ENCODE measurements at places on chromosomes 5 and 9.

DNA sequence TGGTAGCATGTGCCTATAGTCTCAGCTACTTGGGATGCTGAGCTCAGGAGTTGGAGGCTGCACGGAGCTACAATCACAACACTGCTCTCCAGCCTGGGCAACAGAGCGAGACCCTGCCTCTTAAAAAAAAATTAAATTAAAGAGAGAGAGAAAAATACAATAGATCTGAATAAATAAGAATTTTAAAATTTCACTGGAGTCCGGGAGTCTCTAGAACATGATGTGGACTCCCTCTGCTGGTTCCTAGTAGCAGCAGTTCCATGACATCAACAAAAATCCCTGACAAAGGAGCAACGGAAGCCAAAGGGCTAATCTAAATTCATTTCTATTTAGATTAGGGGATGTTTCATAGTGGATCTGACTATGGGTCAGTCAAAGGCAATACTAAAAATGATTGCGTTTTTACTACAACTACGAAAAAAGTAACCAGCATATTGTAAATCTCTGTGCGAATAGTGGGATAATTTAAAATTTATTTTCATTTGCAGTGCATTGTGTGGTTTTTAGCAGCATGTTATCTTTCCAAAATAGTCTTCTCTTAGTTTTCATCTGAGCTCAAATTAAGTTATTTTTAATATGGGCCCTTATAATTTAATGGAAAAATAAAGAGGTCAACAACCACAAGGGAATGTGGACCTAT is 6.7 kb downstream of the INIP start:
- DNase-seq: peak; percentile 16

DNA sequence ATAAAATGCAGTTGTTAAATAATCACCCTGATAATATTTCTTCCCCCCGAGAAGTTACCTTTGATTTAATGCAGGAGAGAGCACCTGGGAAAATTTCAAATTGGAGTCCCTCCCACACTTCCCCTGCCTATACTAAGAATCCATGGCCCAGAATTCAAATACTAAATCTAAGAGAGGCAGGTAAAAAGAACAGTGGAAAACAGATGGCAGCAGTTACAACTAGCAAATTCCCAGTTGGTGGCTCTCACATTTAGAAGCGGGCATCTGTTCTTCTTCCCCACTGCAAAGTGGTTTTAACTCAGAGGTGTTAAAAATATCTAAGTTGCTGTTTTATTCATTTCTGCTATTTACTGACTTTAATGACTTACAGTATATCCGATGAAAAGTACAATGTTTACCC is 210.4 kb upstream of the ELAVL2 start:
- peak; percentile 90 for DNase-seq

DNA sequence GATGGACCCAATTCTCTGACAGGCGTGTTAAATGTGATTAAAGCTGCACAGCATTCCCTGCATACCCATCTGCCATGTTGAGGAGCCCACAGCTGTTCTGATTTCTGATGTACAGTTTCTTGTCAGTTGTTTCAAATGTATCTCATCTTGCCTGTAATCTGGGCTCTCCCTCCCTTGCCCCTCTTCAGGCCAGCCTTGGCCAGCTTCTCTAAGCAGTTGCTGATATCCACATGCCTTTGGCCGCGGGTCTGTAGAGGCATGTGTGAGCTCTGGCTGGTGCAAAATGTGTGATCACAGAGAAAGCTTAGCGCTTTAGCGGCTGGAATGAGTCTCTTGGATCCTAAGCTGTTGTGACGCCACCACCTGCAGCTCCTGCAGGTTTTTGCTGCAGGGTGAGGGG is 332.0 kb downstream of the MLLT3 start:
- DNase-seq: no peak

DNA sequence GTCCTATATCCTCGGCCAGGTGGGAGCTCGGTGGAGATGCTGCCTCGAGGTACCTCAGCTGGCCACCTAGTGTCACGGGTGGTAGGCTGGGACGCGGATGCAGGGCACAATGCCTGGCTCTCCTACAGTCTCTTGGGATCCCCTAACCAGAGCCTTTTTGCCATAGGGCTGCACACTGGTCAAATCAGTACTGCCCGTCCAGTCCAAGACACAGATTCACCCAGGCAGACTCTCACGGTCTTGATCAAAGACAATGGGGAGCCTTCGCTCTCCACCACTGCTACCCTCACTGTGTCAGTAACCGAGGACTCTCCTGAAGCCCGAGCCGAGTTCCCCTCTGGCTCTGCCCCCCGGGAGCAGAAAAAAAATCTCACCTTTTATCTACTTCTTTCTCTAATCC is 2.0 kb downstream of the PCDHGC3 start:
- DNase-seq: peak; percentile 29

DNA sequence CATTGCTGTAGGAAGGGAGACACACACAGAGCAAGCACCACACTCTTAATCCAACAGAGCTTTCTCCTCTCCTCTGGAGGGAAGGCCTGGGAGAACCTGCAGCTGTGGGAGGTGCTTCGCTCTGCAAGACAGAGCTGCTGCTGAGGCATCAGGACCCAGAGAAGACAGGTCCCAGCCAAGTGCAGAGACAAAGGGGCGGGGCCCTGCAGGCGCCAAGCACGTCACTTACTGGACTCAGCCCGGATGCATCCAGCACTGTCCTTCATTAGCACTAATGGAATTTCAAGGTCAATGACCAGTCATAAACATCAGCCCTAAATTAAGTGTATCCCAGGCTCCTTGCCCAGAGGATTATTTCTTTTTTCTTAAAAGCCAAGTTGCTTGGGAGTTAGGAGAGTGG is 337.1 kb upstream of the PANK3 start:
- peak; percentile 9 for DNase-seq

DNA sequence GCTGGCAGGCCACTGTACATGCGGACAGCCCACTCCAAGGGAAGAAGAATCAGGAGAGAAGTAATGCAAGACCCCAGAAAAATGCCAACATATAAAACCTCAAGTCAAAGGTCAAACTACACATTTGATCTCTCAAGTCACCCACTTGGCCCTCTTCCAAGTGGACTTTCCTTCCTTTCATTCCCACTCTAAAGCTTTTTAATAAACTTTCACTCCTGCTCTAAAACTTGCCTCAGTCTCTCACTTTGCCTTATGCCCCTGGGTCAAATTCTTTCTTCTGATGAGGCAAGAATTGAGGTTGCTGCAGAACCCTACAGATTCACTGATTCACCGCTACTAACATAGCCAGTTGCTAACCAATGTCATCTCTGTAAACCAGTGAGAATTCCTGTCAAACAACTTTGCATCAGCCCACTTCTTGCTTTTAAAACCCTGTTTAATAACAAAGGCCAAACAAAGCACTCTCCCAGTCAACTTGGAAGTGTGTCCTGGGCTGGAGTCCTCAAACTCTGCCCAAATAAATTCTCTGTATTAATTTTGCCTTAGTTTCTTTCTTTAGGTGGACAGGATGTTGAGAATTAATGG is 6.9 kb upstream of the ATP6V1G1 start:
- DNase-seq: no peak

- DNase-seq: no peak
Measured at GRCh38 chr5:95520206-95520605, 34.6 kb downstream of the SKIC3 start.

DNA sequence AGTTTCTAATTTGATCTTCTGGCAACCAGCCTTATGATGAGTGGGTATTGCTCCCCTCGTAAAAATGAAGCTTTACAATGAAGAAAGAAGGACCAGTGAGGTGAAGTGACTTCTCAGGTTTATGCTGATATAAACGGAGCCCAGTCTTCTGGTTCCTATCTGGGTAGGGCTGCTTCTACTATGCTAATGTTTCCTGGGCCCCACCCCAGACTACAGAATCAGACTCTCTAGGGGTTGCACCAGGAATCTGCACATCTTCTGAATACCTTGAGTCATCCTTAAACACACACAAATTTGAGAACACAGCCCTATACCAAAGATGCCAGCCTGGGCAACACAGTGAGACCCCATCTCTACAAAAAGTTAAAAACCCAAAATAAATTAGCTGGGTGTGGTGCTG is 16.2 kb downstream of the BTF3 start:
- DNase-seq: no peak

- DNase-seq: peak; percentile 69
Measured at GRCh38 chr9:83537331-83538171, 650 bp downstream of the FRMD3 start.

DNA sequence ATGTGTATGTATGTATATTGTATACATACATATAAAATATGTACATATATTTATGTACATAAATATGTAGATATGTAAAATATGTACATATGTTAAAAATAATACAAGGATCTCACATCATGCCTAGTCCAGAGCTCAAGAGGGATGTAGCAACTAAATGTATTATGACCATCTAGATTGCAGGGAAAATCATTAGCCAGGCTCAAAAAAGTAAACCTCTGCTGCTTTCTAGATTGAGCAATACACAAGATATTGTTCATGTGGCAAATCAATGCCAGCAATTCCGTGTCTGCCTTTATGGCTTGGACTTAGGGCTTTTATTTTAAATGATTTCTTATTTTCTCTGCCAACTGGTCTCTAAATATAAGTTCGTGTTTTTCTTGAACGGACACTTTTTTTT is 65.2 kb downstream of the RAI14 start:
- DNase-seq: no peak

GRCh38 chr5:175900157-175900556 is 28.8 kb downstream of the CPLX2 start:
- no peak for DNase-seq

GRCh38 chr9:102986425-102986824 is 8.7 kb upstream of the CYLC2 start:
- peak; percentile 53 for DNase-seq

DNA sequence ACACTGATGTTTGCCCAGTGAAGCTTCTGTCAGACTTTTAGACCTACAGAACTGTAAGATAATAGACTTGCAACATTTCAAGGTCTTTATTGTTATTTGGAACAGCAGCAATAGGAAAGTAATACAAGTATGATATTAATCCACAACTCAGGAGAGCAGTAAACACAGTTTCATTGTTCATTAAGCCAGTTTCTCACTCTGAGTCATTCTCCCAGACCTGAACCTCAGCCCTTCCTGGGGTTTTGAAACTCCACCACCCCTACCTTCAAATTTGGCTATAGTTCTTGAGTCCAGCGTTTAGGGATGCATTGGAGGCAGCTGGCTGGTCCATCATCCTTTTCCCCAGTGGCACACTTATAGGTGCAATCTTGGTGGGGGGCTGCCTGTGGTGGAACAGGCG is 203.2 kb downstream of the RAB3C start:
- no peak for DNase-seq

GRCh38 chr9:34185778-34186551 is 7.1 kb downstream of the UBAP1 start:
- DNase-seq: peak; percentile 56

DNA sequence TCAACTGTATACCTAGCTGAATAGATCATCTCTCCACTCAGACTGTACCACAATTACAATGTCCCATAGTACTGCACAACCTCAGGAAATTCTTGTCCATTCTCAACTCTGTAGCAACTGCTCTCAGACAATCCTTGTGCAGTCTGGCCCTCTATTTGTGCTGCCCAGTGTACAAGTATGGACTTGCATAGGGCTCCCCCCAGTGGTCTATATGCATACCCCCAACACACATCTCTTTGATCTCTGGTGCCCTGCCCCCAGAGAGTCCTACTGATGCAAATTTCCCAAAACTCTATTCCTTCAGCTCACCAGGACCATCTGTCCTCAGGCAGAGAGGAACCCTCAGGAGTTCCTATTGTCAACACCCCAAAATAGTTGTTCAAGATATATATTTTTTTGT is 205.3 kb downstream of the SLCO4C1 start:
- DNase-seq: peak; percentile 87

GRCh38 chr5:35059251-35059650 is 11.5 kb upstream of the AGXT2 start:
- no peak for DNase-seq

DNA sequence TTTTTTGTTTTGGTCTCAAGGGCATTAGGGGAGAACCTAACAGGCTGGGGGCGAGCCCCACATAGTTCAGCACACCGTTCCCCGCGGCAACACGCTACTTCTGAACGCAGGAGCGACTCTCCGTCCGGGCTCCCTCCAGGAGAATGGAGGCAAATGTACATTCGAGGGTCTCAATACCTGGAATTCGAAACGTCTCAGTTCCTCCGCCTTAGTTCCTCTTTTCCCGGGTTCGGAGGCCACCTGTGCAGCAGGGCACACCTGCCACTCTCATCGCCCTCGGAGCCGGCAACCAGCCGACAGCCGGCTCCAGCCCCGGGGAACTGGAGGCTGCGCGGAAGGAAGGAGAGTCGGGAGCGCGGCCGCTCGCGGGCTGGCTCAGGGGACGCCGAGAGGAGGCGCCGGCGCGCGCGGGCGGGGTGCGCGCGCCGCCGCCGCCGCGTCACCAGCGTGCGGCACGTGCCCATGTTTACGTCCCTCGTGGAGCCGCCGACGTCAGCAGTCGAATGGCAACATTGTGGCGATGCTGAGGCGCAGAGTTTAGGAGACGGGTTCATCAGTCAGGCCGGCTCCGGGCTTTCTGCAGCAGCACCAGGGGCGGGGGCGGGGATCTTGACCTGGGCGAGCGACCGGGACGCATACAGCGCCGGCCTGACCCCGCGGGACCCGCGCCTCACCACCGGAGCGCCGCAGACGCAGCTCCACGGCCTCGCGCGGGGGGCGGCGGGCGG is at the start of gene JMY:
JMY (plus strand) TSS at position 498 of the 728 bp plus-strand sequence. CDS start 520 bp downstream, outside the sequence.
- peak; percentile 91 for DNase-seq

DNA sequence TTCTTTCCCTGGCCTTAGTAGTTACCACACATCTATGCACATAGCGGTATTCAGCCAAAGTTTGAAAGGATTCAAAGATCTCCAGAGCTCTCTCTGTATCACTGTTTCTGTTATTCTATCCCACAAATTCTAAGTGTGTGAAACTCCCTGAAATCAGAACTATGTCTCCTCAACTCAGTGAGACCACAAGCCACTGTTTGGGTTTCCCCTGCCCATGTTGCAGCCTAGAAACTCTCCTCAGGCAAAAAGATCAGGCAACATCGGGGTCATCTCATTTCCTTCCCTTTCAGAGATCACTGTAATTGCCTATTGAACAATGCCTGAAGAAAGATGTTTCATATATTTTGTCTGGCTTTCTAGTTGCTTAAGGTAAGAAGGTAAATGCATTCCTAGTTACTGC is 135.6 kb downstream of the TMC1 start:
- no peak for DNase-seq

GRCh38 chr5:36904677-36905076 is 28.1 kb downstream of the NIPBL start:
- DNase-seq: no peak

DNA sequence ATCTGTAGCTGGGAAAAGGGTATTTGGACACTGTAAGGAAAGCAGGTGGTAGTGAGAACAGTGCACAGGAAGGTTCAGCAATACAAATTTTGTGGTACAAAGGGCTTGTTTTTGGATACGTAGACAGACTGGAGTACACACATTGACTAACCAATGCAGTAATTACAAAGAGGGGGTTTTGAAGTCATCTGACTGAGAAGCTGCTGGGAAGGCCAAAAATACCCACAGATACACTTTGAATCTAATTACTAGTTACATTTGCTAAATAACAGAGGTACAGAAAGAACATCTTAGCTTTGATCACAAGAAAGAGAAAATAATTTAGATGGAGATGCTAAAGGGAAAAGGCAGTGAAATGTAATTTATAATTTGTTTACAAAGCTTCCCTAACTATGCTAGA is 45.9 kb downstream of the PKD2L2 start:
- no peak for DNase-seq
